ENCODE measurements at places on chromosomes 11 and 22.

GRCh38 chr22:17514084-17514483 lies 49.2 kb upstream of the SLC25A18 start:
- no peak for DNase-seq

GRCh38 chr11:2802389-2803185 lies 83.0 kb downstream of the CDKN1C start:
- DNase-seq = no peak

GRCh38 chr11:123247496-123247799 lies 52.4 kb upstream of the CLMP start:
- DNase-seq = no peak

DNA sequence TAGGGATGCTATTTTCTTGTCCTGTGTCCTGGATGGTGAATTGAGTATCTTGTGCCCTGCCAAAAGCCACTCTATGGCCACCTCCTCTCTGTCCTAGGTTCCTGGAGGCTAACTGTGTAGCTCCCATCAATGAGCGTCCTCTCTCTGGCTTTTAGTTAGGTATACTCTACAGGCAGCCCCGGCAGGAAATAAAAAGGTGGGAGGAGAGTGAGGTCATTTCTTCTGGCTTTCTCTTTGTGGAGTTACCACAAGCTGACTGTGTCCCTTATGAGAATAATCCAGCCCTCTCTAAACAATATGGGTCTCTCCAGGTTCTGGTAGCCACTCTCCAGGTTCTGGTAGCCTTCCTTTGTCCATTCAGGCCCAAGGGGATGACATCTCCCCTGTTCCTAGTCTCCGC lies 11.7 kb upstream of the ASPHD2 start:
- peak; percentile 23 for DNase-seq

GRCh38 chr22:43859621-43860020 lies 2.7 kb downstream of the SULT4A1 start:
- DNase-seq = no peak

GRCh38 chr11:83784419-83784818 lies 498.3 kb upstream of the CCDC90B start:
- no peak for DNase-seq

DNA sequence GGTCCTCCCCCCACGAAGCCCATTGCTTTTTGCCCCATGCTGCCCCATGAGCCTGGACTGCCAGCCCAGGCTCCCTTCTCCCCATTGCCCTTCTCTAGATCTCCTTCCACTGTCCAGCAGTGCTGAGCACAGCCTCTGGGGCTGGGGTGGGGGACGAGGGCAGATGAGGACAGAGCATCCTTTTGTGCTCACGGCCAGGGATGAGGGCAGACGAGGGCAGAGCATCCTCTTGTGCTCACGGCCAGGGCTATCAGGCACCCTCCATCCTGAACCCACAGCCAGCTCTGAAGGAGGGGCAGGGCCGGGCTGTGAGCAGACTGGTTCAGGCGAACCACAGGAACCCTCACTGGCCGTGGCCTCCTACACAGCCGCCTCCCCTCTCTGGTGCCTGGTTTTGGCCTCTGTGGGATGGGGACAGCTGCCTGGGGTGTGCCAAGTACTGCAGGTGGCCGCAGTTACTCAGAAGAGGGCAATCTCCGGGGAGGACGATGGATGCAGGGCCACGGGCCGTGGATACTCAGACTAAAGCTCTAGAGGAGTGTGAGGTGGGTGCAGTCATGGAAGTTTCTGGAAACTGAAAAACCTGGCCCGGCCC lies 1258.8 kb downstream of the BRD1 start:
- no peak for DNase-seq

DNA sequence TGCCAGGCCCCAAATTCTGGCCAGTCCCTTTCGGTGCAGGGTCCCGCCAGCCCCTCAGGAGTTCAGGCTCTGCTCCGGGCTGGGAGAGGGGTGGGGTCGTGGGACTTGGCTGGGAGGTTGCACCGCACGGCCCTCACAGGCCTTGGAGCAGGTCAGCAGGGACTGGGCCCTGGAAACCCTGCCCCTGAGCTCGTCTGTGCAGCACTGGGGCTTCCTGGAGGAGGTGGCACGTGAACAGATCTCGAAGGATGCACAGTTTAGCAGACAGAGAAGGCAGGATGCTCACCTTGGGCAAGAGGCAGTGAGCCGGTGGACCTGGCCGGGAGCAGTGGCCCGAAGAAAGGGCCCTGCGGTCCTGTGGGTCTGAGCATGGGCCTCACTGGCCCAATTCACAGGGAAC lies 70.0 kb downstream of the WNT7B start:
- DNase-seq = no peak
